Nucleus accumbens (tissue), 56 donors: ENCODE measurements at places on chromosomes 5 and 9.

- no peak for DNase-seq
These were observed 126.6 kb upstream of the HMHB1 start for GRCh38 chr5:143685246-143685815.

- no peak for DNase-seq
These were observed 25.9 kb downstream of the NKD2 start for GRCh38 chr5:1034421-1034905.

- DNase-seq: no peak
These were observed 4.4 kb downstream of the MPDZ start for GRCh38 chr9:13274886-13275641.

- DNase-seq: no peak
These were observed 1414.3 kb upstream of the CDH6 start for GRCh38 chr5:29779141-29779540.

GRCh38 chr5:17732351-17732923 is 98.2 kb downstream of the TAF11L14 start:
- no peak for DNase-seq

DNA sequence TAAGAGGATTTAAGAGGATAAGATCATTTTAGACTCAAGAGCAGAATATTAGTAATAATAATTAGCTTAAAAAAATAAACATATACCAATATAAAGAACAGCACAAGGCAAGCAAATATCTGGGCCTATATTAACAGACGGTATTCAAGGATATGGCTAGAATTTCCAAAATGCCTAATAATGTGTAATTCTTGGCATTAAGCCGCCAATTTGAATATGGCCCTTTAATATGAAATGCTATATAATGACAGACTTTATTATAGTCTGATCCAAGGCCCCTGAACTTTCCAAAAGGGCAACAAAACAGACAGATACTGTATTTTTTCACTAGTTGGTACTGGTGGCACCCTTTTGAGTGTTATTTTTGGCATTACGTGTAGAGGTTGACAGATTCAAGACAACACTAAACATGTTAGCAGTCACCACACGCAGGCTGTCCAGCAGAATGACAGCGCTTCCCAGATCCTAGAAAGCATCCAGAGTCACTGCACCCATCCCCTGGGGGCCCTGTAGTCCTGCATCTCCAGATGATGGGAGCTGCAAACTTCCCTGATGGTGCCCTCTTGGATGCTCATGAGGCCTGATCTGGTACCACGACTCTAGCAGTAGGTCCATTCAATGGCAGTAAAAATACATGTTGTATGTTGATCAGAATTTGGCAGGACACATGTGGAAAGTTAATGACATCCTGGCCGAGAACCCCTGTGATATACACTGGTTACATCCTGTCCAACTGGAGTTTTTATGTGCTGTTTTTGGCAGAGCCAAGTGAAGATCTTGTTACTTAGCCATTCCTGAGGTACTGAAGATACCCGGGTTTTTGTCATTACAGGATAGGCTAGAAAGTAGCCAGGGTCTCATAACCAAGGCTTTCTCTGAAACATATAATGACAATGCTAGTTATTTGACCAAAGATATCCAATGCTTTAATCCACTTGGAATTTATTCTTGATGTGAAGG is 1.7 kb upstream of the ABL1 start:
- no peak for DNase-seq

GRCh38 chr9:1173993-1174392 is 123.8 kb downstream of the DMRT2 start:
- DNase-seq: no peak
